Suprapubic skin (tissue), 4 donors: ENCODE measurements at places on chromosomes 13 and 19. TPM values are rescaled to one million over a fixed set of nuclear protein-coding genes. Genes with fewer than 3 reads are reported as not detected.

DNA sequence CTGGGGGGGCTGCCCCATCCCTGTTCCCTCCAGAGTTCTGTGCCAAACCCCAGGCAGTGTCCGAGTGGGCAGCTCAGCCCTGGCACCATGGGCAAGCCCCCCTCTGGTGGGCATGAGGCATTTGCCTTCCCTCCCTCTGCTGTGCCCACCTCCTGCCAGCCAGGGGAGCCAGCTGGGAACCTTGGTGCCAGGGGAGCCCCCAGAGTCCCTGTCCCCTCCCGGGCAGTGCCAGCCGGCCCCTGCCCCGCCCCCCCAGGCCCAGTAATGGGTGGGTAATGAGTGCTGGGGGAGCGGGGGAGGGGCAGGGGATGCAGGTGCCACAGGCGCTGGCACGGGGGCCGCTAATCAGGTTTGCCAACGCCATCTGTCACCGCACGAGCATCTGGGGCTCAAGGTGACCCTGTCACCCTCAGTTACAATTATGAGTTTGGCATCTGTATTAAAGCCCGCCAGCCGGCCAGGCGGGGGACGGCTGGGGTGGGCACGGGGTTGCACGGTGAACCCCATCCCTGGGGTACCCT lies 5.9 kb downstream of the DAND5 start:
- DNase-seq, result no peak

GRCh38 chr19:58571575-58571947 lies 1.6 kb downstream of the MZF1 start:
- peak; percentile 49 for DNase-seq

DNA sequence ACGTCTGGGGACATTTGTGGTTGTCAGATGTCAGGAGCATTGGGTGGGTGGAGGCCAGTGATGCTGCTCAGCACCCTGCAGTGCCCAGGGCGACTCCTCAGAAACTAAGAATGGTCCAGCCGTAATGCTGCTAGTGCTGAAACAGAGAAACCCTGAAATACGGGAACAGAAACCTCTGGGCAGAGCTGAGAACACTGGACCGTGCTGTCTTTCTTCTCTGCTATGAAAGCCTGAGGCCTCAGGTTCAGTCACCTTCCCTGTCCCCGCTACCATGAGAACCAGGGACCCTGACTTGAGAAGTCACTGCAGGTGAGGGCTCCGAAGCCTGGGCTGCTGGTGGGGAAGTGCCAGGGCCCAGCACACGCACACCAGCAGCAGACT lies 13.4 kb downstream of the CAPS start:
- no peak for DNase-seq

GRCh38 chr19:18780631-18781030 lies 10.5 kb downstream of the COMP start:
- DNase-seq, result no peak

- DNase-seq, result no peak
Measured at GRCh38 chr19:52198678-52199077, 8.8 kb downstream of the PPP2R1A start.

GRCh38 chr13:102854675-102855074 lies 8.8 kb downstream of the ERCC5 start:
- no peak for DNase-seq

GRCh38 chr13:34672631-34673030 lies 269.4 kb upstream of the NBEA start:
- DNase-seq, result no peak

DNA sequence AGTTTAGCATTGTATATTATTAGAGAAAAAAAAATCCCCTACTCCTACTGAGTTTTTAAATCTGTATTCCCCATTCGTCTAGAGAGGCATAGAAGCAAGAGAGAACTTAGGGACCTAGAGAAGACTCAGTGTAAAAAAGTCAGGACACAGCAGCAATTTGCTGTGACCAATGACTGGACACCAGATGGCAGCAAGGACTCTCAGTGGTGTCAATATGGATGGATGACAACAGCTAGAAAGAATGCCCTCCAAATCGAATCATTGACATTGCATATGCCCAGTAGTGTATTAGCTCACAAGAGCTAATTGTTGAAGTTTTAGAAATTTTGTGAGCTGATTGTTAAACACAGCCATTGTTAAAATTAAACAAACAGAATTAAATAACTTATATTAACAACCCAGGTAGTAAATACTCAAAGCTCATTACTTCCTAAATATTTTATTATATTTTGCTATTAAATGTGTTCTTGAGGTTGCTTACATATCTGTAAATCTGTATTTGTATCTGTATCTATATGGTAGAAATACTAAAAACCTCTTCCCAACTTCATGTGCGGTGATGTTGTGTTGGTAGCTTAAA lies 43.9 kb downstream of the SIAH3 start:
- no peak for DNase-seq

DNA sequence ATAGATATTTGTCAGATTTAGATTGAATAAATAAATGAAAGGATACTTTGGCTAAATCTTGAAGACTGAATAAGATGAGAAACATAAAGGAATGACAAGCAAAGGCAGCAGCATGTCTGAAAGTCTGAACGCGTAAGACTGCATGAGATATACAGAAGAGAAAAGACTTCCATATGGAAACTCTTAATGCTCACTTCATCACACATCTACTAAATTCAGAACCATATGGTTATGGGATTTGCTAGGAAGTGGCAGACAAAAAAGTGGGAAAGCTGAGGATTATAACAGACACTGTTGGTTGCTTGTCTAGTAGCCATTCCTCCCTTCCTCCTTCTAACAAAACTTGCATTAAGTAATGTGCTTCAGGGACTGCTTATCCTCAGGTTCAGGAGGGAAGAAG lies 446.7 kb downstream of the KCTD12 start:
- DNase-seq, result no peak

DNA sequence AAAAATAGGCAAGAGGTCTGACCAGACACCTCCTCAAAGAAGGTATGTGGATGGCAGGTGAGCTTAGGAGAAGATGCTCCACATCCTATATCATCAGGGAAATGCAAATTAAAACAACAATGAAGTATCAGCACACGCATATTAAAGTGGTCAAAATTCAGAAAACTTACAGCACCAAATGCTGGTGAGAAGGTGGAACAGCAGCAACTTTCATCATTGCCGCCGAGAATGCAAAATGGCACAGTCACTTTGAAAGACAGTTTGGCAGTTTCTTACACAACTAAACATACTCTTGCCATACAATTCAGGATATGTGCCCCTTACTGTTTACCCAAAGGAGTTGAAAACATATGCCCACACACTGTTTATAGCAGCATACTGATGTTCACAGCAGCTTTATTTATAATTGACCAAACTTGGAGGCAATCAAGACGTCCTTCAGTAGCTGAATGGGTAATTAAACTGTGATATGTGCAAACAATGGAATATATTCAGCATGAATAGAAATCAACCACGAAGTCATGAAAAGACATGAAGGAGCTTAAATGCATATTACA lies 22.5 kb downstream of the OR10H4 start:
- no peak for DNase-seq

GRCh38 chr19:36267061-36267845 lies 52.3 kb downstream of the ZNF146 start:
- DNase-seq, result peak; percentile 60

GRCh38 chr13:76965759-76966421 lies 17.6 kb downstream of the ACOD1 start:
- no peak for DNase-seq

TUBB4A gene
- total RNA-seq, result 3.3 TPM

CYP2F1 gene
- total RNA-seq, result not detected

MEF2B gene
- total RNA-seq, result 1.8 TPM

ZIM2 gene
- not detected for total RNA-seq

TGFBR3L gene
- not detected for total RNA-seq

RTBDN gene
- not detected for total RNA-seq

ZNF491 gene
- total RNA-seq, result 0.48 TPM
